ENCODE measurements at places on chromosomes 1 and 21.

DNA sequence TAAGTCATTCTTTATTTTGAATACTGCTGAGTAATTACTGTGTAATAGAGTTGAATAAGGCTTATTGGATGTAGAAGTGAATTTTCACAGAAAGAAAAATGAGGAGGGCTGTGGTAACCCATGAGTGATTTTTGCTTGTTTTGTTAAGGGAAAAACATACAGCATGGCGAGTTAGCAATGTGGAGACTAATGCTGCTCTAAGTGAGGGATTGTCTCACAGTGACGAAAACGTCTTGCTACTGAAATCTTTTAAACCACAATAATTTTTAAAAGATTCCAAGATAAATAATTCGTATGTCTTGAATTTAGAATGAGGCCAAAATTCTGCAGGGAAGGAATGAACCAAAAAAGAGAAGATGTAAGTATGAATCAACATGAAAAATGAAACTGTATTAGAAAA, 16.2 kb upstream of the PLA2G4A start:
- DNase-seq, result no peak

- no peak for DNase-seq
Measured at GRCh38 chr1:6599141-6599975, 3.3 kb downstream of the KLHL21 start.

GRCh38 chr1:3368711-3369445, 85.6 kb upstream of the ARHGEF16 start:
- DNase-seq, result no peak

GRCh38 chr1:3174487-3175247, 105.7 kb downstream of the PRDM16 start:
- DNase-seq, result no peak

- peak; percentile 32 for DNase-seq
Measured at GRCh38 chr1:5164158-5164557, 509.7 kb downstream of the AJAP1 start.

DNA sequence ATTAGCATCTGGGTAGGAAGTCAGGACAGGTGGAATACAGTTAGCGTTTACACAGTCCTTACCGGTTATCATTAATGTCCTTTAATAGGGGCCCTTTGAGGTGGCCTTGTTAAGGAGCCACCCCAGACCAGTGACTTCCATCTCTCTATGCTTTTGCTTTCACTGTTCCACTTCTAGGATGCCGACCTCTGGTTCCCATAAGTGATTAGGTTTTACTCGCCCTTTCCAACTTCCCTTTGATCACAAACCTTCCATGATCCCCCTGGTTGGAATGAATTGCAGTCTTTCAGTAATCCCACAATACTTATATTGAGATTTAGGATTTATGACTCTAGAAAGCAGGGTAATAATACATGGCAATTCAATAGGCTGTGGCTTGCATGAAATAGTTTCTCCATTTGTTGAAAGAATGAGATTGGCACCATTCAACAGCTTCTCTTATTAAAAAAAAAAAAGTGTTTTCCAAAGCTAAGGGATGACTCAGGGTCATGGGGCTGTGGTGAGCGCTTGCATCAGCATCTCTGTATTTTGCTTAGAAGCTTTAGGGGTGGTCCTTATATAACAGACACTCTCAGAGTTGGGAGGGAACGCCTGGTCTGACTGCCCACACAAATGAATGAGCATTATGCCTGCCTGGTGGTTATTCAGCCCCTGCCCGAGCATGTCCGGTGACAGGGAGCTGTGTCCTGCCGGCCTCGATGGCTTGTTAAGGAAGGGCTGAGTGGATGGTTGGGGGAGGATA, 110.5 kb downstream of the CNIH3 start:
- peak; percentile 96 for DNase-seq

- DNase-seq, result no peak
Measured at GRCh38 chr21:20698585-20698984, 299.6 kb upstream of the NCAM2 start.

All from HT1080 (cell line).